ENCODE measurements at places on chromosomes 3 and 15. TPM values are rescaled to one million over a fixed set of nuclear protein-coding genes. Genes with fewer than 3 reads are reported as not detected.
A peak's percentile ranks its signal among the peaks of the same experiment; 100 is the strongest.

GRCh38 chr15:98127586-98127985 lies 167.1 kb downstream of the ARRDC4 start:
- no peak for ATAC-seq

GRCh38 chr15:68644083-68644904 lies 65.5 kb downstream of the CORO2B start:
- no peak for ATAC-seq

DNA sequence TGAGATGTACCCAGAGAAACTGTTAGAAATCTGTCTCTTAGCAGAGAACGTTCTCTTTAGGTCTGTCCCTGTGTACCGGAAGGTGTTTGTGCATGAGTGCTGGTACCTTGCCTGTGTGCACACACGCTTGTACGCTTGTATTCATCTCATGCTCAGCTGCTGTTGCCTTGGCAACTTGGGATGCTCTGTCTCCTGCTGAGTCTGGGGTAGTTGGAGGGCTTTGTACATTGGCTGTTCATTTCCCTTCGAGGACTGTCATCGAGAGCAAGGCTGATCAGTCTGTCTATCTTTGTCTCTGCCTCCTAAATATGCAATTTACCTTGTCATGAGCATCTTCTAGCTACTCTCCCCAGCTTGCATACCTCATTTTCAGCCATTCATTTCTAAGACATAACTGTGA lies 147.2 kb downstream of the SLCO3A1 start:
- ATAC-seq, result no peak

GRCh38 chr3:143809121-143809621 lies 39.1 kb downstream of the SLC9A9 start:
- ATAC-seq, result peak; percentile 69

SMCO1 gene
- total RNA-seq, result not detected

GRCh38 chr15:77013776-77014131 lies 18.8 kb downstream of the PSTPIP1 start:
- ATAC-seq, result no peak

FBN1 gene
- total RNA-seq, result 163 TPM

DNA sequence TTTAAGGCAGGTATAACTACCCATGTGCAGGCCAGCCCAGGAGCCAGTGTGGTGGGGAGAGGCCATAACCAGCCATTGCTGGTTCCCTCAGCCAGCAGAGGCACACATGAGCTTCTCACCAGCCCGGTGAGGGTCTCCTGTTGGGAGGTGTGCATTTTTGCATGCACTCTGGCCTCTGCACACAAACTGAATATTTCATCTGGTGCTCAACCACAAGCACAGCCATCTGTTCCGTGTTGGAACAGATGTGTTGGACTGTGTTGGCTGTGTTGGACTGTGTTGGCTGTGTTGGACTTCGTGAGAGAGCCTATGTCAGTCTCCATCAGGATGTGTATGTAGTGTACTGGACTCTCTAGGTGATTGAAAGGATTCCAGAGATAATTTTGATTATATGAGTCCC lies 67.2 kb downstream of the RPL39L start:
- no peak for ATAC-seq

Measured in gastroesophageal sphincter (tissue), 4 donors.